ENCODE measurements at places on chromosomes 6 and 20.

DNA sequence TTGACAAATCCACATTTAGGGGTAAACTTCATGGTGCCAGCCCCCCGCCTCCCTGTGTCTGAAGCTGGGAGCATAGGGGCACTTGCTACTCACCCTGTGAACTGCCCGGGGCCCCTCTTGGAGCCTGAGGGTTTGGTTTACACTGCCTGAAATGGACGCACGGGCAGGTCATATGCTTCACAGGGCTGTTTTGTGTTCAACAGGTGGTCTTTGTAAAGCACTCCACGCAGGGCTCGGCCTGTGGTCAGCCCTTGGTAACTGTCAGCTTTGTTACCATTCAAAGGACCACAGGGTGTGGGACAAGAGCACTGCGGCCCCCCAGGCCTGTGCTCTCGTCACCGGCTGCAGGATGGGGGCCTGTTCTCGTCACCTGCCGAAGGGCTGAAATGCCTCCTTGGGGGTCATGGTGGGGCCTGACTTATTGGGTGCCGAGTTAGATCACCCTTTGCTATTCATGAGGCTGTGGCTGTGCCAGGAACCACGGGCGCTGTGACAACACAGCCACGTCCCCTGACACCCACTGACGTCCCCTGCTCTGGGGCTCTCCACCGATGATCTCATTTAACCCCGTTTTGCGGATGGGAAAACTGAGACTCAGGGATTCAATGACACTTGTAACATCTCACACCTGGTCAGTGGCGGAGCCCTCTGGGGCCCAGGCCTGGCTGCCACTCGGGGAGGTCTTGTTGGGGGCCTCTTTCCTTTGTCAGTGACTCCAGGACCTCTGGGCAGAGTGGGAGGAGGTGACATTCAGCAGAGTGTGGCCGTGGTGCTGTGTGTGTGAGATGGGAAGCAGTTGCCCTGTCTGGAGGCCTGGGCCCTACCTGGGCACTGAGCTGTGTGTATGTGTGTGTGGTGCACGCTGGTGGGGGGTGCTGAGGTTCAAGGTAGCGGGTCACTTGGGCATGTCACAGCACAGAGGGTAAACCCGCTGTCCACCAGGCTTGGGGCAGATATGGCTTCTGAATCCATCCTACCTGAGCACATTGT lies 24.9 kb downstream of the ZBP1 start:
- DNase-seq = no peak

DNA sequence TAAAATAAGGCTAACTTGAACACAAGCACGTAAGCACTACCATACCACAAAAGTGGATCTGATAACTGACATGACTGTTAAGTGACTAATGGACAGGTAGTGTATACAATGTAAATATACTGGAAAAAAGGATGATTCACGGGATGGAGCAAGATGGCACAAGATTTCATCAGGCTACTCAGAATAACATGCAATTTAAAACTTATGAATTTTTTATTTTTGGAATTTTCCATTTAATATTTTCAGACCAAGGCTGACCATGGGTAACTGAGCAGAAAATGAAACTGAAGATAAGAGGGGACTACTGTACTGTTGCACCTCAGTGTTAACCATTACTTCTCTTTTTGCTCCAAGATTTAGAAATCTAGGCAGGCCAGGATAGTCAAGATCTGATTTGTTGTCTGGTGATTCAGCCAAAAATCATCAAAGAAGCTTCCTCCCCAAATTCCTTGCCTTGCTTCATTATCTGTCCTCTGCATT lies 45.4 kb downstream of the TPBG start:
- DNase-seq = no peak

GRCh38 chr20:46021361-46022359 lies 7.4 kb upstream of the SLC12A5 start:
- no peak for DNase-seq

GRCh38 chr6:166553563-166554271 lies 32.8 kb downstream of the RAMACL start:
- DNase-seq = no peak

DNA sequence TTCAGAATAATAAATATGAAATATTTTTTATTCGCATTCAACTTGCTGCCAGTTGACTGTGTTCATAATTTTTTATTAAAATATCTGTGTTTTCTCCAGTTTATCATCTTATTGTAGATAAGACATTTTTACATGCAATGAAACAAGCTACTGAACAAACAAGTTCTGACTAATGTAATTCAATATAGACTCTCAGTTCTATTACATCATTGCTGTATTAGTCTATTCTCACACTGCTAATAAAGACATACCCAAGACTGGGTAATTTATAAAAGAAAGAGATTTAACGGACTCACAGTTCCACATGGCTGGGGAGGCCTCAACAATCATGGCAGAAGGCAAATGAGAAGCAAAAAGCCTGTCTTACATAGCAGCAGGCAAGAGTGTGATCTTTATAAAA lies 1357.7 kb upstream of the CITED2 start:
- DNase-seq = no peak

GRCh38 chr6:149118737-149119653 lies 198.5 kb upstream of the TAB2 start:
- DNase-seq = no peak

DNA sequence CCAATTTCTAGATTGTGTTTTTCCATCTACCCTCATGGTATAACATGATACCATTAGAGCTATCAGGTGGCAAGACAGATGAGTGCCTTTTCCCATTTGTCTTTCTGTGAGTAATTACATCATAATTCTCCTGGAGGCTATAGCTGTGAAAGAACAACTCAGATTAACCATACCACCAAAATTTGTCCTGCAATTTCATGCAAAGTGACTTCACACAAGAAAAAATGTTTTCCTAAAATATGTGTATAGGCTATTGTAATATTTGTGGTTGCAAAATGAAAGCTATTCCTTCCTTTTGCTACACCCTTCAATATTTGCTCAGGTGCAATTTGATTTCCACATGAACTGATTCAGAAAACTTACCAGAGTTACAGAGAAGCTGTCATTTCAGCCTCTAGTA lies 547.7 kb upstream of the ID4 start:
- no peak for DNase-seq

DNA sequence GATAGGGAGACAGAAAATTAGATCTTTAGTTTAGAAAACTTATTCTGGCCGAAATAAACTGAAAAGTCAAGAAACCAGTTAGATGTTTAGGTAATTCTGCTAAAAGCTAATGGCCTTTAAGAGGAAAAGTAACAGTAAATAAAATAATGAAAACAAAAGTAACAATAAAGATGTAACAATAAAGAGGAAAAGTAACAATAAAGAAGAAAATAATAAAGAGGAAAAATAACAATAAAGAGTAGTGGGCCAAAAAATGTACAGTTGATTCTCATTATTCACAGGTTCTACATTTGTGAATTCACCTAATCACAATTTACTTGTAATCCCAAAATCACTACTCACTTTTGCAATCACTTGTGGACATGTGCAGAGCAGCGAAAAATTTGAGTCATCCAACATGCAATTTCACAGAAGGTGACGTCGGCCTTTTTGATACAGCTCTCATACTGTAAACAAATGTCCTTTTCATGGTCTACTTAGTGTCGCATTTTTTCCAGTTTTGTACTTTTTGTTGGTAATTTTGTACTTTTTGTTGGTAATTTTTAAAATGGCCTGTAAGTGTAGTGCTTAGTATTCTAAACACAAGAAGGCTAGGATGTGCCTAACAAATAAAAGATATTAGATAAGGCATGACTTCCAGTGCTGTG lies 24.0 kb downstream of the HBS1L start:
- DNase-seq = no peak

GRCh38 chr6:68559070-68559469 lies 76.0 kb upstream of the ADGRB3 start:
- no peak for DNase-seq

DNA sequence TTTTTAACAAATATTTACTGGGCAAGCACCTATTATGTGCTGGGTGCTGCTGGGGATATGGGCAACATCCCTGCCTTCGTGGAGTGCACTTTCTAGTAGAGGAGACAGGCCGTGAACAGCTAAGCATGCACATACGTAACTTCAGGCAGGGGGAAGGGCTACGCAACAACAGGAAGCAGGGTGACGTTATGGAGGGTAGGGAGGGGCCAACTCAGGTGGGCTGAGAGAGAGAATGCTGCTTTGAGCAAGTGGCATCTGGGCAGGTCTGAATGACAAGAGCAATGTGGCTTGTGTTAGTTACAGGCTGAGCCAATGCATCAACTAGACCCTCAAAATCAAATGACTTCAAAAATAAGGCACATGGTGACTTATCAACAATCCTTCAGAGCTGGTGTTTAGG lies 112.1 kb downstream of the CDC5L start:
- DNase-seq = no peak

Data from left renal cortex interstitium (tissue), 4 donors.